ENCODE measurements at places on chromosomes 2 and 18.

DNA sequence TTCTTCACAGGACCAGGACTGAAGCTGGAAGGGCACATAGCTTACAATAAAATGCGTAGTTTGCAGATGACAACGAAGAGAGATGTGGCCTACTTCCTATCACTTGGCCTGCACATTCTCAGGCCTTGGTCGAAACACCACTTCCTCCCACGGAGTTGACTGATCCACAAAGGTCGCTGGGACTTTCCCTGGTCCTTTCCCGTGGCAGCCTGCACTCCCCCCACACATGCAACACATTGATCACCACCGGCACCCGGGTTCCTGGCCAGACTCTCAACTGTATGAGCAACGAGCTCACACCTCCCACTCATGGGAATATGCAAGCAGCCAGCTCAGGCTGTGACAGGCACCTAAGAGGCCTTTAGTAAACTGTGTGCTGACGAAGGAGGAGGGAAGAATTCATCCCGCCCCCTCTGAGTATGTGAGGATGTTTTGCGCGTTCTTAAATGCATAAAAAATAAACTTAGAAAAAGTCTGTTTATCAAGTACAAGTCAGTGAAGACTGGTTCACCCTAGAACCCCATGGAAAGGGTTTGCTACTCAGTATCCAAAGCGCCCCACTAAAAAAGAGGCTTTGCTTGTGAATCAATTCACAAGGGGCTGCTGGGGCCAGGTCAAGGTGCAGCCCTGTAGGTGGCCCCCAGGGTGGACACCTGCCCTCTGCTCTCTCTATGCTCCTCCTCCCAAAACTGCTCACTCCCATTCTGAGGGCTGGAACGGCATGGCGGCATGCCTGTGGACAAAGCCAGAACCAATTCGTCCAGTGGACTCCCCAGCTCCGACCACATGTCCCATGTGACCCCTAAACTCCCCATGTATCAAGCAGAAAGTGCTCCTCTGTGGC lies 154.3 kb downstream of the EIPR1 start:
- peak; percentile 21 for DNase-seq

DNA sequence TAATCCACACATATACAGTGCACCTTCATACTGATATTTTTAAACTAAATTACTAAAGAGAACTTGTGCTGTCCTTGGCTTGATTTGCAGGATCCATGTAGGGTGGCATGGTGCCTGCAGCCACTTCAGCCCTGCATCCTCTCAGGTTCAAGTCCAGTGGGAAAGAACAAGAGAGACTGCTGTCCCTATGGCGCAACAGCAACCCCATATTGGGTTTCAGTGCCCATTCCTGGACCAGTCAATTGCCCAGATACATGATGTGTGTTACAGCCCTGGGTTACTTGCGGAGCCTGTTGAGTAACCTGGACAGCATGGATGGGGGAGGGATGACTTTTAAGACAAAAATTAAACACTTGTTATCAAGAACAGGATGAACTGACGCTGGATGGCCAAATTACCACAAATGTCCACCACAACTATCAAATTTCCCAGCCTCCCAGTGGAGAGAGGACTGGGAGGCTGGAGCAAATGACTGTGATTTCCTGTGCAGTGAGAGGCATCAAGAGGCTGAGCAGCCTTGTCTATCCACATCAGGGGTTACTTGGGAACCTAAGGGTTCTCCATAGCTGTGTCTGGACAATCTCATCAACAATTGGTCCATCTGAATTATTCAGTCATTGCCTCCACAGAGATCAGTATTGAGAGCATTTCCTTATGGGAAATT lies 162.0 kb downstream of the CAPN13 start:
- DNase-seq: no peak

DNA sequence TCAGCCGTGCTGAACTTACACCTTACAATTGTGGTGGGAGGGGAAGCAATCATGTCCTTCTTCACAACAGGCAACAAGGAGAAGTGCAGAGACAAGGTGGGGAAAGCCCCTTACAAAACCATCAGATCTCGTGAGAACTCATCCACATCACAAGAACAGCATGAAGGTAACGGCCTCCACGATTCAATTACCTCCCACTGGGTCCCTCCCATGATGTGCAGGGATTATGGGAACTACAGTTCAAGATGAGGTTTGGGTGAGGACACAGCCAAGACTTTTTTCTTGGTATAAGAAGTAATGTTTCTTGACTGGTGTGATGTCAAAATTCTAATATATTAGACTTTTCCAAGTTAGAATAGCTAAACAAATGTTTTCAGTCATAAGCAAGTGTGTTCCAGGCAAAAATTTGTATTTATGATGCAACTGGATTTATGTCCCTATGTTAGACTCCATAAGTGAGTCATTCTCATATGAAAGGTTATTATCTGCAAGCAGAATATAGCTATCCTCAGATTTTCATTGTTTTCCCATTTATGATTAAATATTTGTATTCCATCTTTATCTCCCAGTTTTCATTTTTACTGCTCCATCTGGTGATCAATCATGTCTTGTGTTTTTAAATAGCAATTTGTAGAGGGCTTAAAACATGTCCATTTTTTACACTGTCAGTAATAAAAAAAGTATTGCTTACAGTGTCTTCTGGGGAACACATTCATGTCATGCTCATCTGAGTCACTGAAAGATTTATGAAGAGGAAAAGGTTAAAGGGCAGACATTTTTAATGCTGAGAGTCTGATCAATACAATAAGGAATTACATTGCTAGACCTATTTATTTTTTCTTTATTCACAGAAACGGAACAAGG lies 995.2 kb upstream of the CDH2 start:
- no peak for DNase-seq

DNA sequence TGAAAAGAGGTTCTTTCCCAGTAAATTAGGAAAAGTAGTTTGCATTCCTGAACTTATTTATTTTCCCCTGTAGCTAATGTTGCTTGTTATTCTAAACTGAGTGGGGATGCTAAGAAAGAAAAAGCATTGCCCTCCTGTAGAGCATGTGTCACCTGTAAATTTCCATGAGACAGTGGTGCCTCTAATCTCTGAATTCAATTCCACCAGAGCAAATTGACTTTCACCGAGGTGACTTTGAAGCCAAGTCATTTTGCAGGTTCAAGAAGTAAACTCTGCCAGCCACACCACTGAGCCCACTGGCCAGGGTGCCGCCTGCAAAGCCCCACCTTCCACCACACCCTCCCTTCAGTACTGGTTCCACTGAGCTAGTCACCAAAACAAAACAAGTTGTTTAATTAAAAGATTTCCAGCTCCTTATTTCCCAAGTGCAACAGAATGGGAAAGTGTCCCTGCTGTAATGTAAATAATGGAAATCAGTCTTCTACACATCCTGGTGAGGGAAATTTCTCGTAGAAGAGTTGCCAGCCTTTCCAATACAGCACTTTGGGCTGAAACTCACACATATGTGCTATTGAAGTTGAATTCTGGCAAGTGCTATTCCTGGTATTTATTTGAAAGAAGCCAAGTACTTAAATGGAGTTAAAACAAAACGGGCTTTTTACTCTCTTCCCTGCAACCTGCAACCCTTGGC lies 254.8 kb downstream of the RNF152 start:
- no peak for DNase-seq

DNA sequence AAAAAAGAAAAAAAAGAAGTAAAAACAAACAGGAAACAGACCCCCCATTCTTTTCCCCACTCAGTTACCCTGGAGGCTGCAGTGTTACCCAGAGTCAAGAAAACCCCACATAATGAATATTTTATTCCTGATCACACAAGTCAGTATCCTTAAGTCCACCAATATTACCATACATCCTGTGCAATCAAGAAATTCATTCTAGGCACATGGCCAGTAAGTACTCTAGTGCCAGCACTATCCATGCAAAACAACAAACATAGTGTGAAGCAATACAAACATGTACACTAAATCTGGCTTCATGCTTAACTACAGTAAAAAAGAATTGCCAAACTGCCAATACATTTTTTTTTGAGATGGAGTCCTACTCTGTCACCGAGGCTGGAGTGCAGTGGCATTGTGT lies 111.6 kb downstream of the FAM168B start:
- DNase-seq: no peak

- no peak for DNase-seq
These were observed 123.3 kb downstream of the PRKCE start for GRCh38 chr2:45774688-45775244.

- DNase-seq: no peak
These were observed 264.6 kb upstream of the THUMPD2 start for GRCh38 chr2:40043641-40044040.

GRCh38 chr2:118847762-118848172 lies 319 bp upstream of the EN1 start:
- no peak for DNase-seq

- DNase-seq: no peak
These were observed 158.0 kb upstream of the RAB6C start for GRCh38 chr2:129821445-129821844.

DNA sequence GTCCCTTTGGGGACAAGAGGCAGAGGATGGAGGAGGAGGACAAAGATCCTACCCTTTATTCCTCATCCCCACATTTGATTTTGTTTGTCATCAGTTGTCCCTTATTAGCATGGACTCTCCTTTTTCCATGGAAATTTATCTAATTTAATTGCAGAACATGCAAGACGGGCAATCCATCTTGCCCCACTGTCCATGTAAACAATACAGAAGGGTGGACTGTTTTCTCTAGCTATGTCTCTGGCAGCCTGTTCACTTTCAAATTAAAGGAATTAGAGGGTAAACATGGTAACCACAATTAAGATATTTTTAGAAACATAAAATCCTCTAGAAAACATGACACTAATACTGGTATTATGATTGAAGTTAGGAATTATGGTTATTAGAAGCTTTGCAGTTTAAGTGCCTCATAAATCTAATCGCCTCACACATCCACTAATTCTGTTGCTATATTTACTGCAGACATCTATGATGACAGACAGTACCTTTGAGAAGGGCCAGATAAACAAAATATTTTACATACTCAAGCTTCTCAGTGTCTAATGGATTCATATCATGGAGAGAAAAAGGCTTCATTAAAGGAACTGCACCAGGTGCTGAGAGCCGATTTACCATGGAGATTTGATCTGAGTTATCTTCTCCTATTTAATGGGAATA lies 215.5 kb downstream of the LNPK start:
- DNase-seq: no peak

All from activated CD8-positive, alpha-beta memory T cell treated with anti-CD3 and anti-CD28 coated beads for 1 hour (primary cell).